ENCODE measurements at places on chromosomes 4 and X. TPM values are rescaled to one million over a fixed set of nuclear protein-coding genes. Genes with fewer than 3 reads are reported as not detected.

Gene GLUD2
- 2.4 TPM for total RNA-seq

Gene TMSB15A
- total RNA-seq: 0.69 TPM

Gene PASD1
- not detected for total RNA-seq

Gene GAGE12H
- total RNA-seq: not detected

Gene GPRIN3
- total RNA-seq: 1.2 TPM
